ENCODE measurements at places on chromosomes 2 and 18.

GRCh38 chr2:20196657-20197161, 28.2 kb downstream of the SDC1 start:
- DNase-seq = no peak

GRCh38 chr2:37330681-37331080, 6.0 kb upstream of the PRKD3 start:
- no peak for DNase-seq

GRCh38 chr2:134800341-134800740, 38.1 kb upstream of the ACMSD start:
- DNase-seq = no peak

DNA sequence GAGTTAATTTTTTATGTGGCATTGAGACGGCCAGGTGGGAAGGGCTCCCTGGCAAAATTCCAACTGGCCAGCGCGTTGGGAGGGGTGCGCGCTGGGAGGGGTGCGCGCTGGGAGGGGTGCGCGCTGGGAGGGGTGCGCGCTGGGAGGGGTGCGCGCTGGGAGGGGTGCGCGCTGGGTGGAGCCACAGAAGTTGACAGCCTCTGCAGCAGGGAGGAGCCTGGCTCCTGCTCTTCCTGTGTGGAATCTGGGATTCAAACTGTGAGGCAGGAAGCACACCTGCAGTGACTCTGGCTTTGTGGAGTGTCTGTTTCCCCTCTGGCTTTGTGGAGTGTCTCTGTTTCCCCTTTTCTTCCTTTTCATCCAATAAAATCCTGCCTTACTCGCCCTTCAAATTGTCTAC, 147.9 kb upstream of the CBLN2 start:
- DNase-seq = no peak

- DNase-seq = no peak
Measured at GRCh38 chr2:172088245-172089004, 3.1 kb downstream of the DLX1 start.

GRCh38 chr2:501667-502066, 175.5 kb downstream of the TMEM18 start:
- no peak for DNase-seq
